ENCODE measurements at places on chromosomes 2 and 18. TPM values are rescaled to one million over a fixed set of nuclear protein-coding genes. Genes with fewer than 3 reads are reported as not detected.

- H3K4me3 ChIP-seq: no peak overlapping the region
- H3K27me3 ChIP-seq: no peaks in the 10 kb centered on the region
- DNase-seq: no peak
- H3K27ac ChIP-seq: no peak overlapping the region
- H3K4me1 ChIP-seq: no peaks in the 10 kb centered on the region
Measured at GRCh38 chr2:137255345-137255744, 490.0 kb downstream of the THSD7B start.

DNA sequence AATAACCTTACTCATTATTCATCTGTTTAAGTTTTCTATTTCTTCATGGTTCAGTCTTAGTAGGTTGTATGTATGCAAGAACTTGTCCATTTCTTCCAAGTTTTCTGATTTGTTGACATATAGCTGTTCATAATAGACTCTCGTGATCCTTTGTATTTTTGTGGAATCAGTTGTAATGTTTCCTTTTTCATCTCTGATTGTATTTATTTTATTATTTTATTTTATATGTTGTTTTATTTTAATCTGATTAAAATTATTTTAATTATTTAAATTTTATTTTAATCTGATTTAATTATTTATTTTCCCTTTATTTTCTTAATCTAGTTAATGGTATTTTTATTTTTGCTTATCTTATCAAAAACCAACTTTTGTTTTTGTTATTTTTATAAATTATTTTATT, 43.5 kb upstream of the SLC9A2 start:
- no peak for DNase-seq
- H3K27ac ChIP-seq: no peak overlapping the region
- no peaks in the 10 kb centered on the region for H3K4me1 ChIP-seq
- peaks cover 18% of the 10 kb centered on the region for H3K27me3 ChIP-seq
- H3K4me3 ChIP-seq: no peak overlapping the region

DNA sequence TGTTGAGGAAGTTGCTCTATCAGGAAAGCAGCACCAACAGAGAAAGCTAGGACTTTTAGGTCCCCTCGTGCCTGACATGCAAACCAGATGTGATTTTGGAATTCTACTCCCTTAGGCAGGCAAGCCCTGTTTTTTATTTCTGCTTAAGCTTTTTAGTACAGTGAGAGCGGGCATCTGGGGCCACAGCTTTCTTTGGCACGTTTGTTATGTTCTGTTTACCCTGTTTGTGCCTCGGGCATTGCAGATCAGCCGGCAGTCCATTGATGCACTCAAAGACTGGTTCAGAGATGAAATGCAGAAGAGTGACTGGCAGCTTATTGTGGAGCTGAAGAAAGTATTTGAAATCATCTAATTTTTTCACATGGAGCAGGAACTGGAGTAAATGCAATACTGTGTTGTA, 61.9 kb downstream of the EIF5B start:
- peaks cover 26% of the 10 kb centered on the region for H3K36me3 ChIP-seq
- H3K27ac ChIP-seq: no peak overlapping the region
- DNase-seq: no peak
- no peak overlapping the region for H3K4me3 ChIP-seq
- H3K4me1 ChIP-seq: peaks cover 6% of the 10 kb centered on the region

The CD8B gene
- 0.94 TPM for total RNA-seq

DNA sequence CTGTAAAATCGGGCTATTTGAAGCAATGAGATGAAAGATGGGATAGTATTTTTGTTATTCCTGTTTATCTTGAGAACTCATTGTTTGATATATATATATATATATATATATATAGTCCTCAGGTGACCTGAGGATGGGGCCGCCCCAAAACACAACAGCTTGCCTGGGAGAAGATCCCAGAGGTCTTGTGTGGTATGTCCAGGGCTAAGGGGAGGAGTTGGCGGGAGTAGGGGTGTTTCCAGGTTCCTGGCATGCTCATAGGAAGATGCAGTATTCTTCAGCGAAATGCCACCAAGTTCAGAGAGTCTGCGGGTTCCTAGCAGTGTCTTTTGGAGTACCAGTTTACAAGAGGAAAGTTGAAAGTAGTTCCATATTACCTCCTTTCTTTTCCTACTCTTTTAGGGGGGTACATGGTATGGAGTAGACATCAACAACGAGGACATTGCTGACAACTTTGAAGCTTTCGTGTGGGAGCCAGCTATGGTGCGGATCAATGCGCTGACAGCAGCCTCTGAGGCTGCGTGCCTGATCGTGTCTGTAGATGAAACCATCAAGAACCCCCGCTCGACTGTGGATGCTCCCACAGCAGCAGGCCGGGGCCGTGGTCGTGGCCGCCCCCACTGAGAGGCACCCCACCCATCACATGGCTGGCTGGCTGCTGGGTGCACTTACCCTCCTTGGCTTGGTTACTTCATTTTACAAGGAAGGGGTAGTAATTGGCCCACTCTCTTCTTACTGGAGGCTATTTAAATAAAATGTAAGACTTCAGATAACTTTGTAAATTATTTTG, 18.3 kb downstream of the CCT7 start:
- H3K27ac ChIP-seq: no peak overlapping the region
- H3K27me3 ChIP-seq: no peaks in the 10 kb centered on the region
- H3K4me1 ChIP-seq: no peaks in the 10 kb centered on the region
- peaks cover 25% of the 10 kb centered on the region for H3K36me3 ChIP-seq

- no peak overlapping the region for H3K27ac ChIP-seq
- H3K4me3 ChIP-seq: no peak overlapping the region
- DNase-seq: no peak
- peaks cover 23% of the 10 kb centered on the region for H3K27me3 ChIP-seq
- peaks cover 6% of the 10 kb centered on the region for H3K4me1 ChIP-seq
Measured at GRCh38 chr2:236052926-236053821, 115.0 kb downstream of the GBX2 start.

GRCh38 chr2:112494828-112495227, 12.9 kb downstream of the TTL start:
- no peak overlapping the region for H3K27ac ChIP-seq
- DNase-seq: no peak
- no peaks in the 10 kb centered on the region for H3K4me1 ChIP-seq
- H3K36me3 ChIP-seq: peaks cover 4% of the 10 kb centered on the region

DNA sequence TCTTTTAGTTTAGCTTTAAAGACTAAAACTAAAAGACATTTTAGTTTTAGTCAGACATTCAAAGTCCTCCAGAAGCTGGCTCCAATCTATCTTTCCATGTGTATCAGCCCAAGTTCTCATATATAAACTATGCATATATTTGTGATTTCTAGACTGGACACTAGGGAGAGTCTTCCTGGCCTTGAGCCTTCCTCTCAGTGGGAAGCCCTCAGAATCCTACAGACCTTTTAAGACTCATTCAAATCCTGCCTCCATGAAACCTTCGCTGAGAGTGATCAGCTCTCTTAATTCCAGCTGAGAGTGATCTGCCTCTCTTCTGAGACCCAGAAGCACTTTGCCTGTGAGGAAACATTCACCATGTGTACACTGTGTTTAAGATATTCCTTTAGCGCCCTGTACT, 452.7 kb downstream of the TGIF1 start:
- no peak for DNase-seq
- no peaks in the 10 kb centered on the region for H3K4me1 ChIP-seq
- H3K27me3 ChIP-seq: peaks cover 7% of the 10 kb centered on the region
- H3K27ac ChIP-seq: no peak overlapping the region
- no peaks in the 10 kb centered on the region for H3K36me3 ChIP-seq

DNA sequence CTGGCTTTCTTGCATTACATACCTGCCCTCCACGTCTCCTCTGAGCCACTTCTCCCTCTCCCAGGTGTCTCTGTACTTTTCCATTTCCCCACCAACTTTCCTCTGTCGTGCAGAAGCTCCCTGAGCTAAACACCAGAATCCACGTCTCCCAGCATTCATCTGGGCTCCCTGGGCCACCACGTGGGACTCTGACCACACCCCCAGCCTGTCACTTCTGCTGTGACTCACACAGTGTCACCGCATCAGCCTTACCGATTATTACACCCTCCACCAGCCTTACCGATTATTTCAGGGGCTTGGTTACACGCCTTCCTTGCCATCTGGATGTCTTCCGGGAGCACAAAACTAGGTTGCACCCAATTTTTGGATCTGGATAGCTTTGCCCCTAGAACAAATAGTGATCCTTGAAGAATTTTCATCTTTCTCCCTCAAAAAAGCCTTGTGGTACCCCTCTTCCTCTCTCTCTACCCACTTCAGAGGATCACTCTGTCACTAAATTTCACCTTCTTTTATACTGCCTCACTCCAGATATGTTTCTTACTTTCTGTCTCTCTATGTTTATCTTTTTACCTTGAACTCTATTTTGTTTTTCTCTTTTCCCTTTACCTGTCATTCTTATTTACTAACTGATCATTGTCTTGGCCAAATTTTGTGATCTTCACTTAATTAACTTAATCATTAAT, 136.9 kb upstream of the CAB39 start:
- H3K27ac ChIP-seq: peak overlapping the region; percentile 27
- peaks cover 6% of the 10 kb centered on the region for H3K36me3 ChIP-seq
- H3K4me1 ChIP-seq: peaks cover 8% of the 10 kb centered on the region
- H3K27me3 ChIP-seq: no peaks in the 10 kb centered on the region
- H3K4me3 ChIP-seq: no peak overlapping the region

- no peaks in the 10 kb centered on the region for H3K36me3 ChIP-seq
- no peak overlapping the region for H3K27ac ChIP-seq
- peaks cover 7% of the 10 kb centered on the region for H3K27me3 ChIP-seq
- DNase-seq: no peak
- peaks cover 17% of the 10 kb centered on the region for H3K4me1 ChIP-seq
Measured at GRCh38 chr2:31216734-31217133, 581 bp downstream of the CAPN14 start.

DNA sequence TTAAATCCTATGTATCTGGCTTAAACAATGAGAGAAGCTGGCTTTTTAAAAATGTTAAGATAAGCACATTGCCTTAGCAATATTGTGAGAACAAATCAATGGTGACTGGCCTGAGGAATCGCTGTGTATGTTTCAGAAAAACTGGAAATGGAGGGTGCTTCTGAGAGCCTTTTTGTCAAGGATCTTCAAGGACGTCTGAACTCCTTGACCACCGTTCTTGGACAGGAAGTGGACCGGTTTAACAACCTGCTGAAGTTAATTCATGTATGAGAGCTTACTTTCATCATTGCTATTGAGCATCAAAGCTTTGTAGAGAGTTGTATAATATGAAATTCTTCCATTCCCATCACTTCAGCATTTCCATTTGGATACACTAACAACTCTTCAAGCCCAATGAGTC, 72.6 kb downstream of the TRABD2A start:
- no peak overlapping the region for H3K27ac ChIP-seq
- peaks cover 12% of the 10 kb centered on the region for H3K4me1 ChIP-seq

DNA sequence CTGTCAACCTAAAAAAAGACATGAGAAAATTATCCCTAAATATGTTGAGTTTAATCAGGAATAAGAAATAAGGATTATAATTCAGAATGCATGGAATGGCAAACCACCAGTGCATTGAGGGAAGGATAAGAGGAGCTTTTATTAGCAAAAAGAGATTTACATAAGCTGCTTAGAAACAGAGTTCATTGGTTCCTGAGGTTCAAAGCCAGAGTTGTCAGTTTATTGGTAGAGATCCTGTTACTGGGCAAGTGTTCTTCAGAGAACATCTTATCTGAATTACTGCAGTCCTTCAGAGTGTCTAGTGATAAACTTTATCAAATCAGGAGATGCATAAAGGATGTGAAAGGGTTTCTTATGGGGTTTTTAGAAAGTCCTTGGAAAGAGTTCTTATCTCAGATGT, 76.0 kb upstream of the MEX3C start:
- H3K36me3 ChIP-seq: no peaks in the 10 kb centered on the region
- H3K4me1 ChIP-seq: no peaks in the 10 kb centered on the region
- H3K27me3 ChIP-seq: no peaks in the 10 kb centered on the region

The LYG2 gene
- total RNA-seq: not detected

DNA sequence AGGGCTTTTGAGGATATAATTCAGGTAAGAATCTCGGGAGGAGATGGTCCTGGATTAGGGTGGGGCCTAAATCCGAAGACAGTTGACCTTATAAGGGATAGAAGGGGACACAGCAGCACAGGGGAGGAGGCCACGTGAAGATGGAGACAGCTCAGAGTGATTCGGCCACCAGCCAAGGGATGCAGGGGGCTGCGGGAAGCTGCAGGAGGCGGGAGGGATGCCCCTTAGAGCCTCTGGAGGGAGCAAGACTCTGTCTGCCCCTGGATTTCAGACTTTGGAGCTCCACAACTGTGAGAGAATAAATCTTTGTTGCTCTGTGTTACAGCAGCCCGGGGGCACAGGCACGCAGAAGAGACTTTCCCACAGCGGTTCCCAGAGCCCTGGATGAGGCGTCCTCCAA, 143.7 kb downstream of the ASB1 start:
- no peaks in the 10 kb centered on the region for H3K27me3 ChIP-seq
- no peak for DNase-seq
- no peaks in the 10 kb centered on the region for H3K4me1 ChIP-seq
- no peak overlapping the region for H3K27ac ChIP-seq
- no peak overlapping the region for H3K4me3 ChIP-seq

- no peaks in the 10 kb centered on the region for H3K4me1 ChIP-seq
- H3K27me3 ChIP-seq: no peaks in the 10 kb centered on the region
- H3K27ac ChIP-seq: no peak overlapping the region
- H3K4me3 ChIP-seq: no peak overlapping the region
- no peaks in the 10 kb centered on the region for H3K36me3 ChIP-seq
Measured at GRCh38 chr2:208049006-208049405, 23.7 kb upstream of the PLEKHM3 start.

GRCh38 chr2:42009657-42010580, 37.9 kb upstream of the PKDCC start:
- H3K4me1 ChIP-seq: peaks cover 10% of the 10 kb centered on the region
- peak; percentile 8 for DNase-seq

DNA sequence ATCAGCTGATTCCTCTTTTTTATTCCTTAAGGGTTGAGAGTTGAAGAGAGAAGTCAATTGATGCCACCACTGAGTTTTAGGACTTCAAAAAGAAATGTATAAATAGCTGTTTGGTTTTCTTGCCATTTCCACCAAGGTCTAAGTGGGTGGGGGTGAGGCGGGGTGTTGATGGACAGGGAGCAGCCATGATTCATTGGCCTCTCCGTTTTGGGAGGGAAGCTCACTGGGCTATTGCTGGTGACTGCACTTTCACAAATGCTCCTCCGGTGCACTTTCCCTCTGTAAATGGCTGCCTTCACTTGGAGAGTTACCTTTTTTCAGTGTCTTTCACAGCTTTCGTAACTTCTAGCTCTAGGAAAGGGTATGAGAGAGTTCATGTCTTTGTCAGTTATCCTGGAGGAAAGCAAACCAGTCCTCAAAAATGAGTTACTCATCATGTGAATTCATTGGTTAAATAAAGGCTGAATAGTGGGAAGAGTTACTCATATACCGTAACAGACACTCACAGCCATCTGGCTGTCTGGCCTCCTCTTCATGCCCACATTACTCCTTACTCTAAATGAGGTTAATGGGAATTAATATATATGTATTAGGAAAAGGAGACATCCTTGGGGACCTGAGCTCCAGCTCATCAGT, 17.4 kb upstream of the CTAGE1 start:
- no peak overlapping the region for H3K27ac ChIP-seq
- no peaks in the 10 kb centered on the region for H3K27me3 ChIP-seq
- H3K4me1 ChIP-seq: no peaks in the 10 kb centered on the region
- H3K36me3 ChIP-seq: no peaks in the 10 kb centered on the region
- no peak for DNase-seq
